ENCODE measurements at places on chromosomes 5 and 9. TPM values are rescaled to one million over a fixed set of nuclear protein-coding genes. Genes with fewer than 3 reads are reported as not detected.

DNA sequence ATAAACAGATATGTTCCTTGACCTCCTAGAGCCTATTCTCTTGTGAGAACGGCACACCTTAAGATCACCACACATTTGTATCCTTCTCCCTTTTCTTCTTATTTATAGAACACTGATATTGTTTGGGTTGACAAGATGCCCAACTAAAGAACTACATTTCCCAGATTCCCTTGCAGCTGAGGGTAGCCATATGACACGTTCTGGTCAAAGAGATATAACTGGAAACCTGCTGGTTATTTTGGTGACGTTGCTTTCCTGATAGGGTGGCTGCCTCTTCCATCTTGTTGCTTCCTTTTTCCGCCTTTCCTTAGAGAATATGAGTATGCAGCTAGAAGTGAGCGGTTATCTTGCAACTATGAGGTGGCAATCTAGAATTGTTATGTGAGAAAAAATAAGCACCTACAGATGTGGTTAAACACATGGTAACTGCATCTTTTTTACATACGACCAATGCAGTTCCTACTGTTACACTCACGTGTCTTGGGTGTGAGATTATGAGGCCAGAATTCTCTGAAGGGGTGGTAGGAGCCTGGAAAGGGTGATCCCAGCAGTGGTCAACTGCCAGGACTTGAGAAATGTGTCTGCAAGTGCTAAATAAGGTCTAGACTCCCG is 72.9 kb downstream of the SEC61B start:
- no peak for DNase-seq

- no peak for DNase-seq
Observed at GRCh38 chr5:87076931-87077330, 190.8 kb upstream of the RASA1 start.

DNA sequence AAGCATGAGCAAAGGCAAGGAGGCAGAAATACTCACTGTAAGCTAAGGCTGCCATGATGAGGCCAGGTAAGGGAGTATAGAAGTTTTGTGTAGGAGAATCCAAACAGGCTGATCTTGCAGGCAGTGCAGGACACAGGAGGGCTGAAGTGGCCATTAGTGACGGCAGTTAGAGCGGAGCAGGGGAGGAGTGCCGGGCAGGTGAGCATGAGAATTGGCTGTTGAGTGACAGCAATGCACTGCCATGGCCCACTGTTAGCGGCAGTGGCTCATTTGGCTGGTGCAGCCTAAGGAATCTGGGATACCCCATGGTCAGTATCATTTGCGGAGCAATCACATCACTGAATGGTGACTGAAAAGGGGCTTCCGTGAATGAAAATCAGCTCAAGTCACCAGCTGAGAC is 22.8 kb downstream of the RGS3 start:
- DNase-seq, result no peak

- DNase-seq, result no peak
Observed at GRCh38 chr9:86974421-86974820, 27.1 kb upstream of the GAS1 start.

DNA sequence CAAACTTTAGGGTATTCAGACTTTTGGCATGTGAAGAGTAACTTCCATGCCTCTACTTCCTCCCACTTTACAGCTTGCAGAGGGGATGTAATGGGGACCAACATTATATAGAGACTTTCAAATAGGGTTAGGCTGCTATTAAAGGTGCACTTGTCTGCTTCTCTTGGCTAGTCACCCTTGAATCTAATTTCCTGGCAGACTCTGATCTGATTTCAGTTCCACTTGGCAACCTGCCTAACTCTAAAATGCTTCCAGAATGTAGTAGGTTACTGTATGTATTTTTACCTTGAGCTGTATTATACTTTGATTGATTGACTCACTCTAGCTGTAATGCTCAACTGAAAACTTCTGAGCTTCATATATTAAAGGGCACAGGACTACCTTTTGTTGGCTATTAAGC is 693.4 kb downstream of the KCTD16 start:
- no peak for DNase-seq

GRCh38 chr5:172683645-172684471 is 42.8 kb downstream of the NEURL1B start:
- no peak for DNase-seq

GRCh38 chr9:38244971-38245370 is 147.5 kb upstream of the ALDH1B1 start:
- no peak for DNase-seq

DNA sequence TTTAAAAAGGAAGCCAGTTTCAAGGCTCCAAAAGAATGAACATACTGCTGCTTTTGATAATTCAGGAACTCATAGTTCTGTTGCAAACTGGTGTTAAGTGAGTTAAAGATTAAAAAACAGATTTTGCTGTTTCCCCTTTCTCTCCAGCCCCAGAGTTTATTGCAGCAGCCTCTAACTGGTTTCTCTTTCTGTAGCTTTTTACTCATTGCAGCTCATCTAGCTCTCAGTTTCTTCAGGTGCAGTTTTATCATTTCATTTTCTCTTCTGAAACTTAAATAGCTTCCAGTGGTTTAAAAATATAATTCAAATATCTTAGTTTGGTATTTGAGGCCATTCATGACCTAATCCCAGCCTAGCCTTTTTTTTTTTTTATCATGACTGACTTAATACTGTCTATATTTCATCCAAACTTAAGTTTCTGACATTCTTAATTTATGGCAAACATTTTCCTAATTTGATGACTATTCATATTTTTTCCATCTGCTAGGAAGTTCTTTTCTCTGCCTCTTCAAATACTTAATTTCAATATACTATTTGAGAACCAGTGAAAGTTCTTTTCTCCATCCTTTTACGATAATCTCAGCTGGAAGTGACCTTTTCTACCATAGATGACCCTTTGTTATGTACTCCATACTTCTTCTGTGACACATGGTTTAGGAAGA is 252.7 kb upstream of the GRIA1 start:
- no peak for DNase-seq

- DNase-seq, result no peak
Observed at GRCh38 chr5:153340139-153340538, 150.3 kb upstream of the GRIA1 start.

DNA sequence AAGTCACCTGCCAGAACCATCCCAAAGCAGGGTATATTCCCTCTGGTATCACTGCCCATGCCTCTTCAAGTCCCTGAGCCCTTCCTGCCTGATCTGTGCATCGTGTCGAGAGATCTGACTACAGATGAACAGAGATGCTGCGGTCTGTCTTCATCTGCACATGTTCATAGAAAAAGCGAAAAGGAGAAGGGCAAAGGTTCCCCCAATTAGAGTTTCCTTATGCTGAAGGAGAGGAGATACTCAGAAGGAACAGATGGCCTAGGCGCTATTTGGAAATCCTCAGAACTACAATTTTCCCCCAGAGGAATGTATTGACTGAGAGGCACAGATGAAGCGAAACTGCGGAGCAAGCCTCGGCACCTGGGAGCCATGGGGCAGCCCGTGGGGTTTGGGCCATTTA is 170.9 kb downstream of the SEC61B start:
- DNase-seq, result no peak

DNA sequence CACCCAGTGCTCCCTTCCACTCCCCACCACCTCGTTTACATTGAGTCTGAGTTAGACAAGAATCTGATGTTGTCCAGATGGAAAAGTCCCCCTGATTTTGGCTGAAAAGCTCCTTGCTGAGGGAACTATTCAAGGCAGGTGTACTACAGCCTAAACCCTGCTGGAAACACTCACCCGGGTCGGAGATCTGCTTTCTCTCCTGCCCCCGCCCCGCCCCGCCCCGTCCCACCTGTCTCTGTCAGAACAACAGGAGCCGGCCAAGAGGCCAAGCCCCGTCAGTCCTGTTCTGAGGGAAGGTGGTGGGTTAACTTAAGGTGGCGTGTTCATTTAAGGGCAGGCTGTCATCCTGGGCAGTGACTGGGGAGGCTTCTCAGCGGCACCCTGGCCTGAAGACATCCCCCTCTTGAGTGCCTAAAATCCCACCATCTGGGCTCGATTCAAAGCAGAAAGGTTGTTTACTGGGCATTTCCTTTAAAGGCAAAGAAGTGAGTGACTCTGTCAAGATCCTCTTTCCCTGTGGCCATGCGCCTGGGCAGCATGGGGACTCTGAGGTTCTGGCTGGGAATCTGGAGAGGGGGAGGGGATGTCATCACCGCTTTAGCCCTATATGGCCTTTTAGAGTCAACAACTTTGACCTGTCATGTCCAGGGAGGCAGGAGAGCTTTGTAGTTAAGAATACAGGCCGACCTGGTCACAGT is 71.1 kb upstream of the NEURL1B start:
- no peak for DNase-seq

DNA sequence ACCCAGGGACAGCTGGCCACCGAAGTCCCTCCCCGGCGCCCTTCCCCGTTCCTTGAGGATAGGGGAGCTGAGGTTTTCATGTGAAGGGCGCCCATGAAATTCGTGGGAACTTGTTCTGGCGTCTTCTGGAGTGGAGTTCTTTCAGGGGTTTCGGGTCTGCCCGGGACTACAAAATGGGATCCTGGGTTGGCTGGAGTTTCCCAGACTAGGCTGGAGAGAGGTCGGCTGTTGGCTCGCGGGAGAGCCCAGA is 3.6 kb upstream of the RGMB start:
- DNase-seq, result no peak

- no peak for DNase-seq
Observed at GRCh38 chr5:113378081-113378480, 56.7 kb downstream of the TSSK1B start.

Gene DROSHA
- 42.8 TPM for total RNA-seq
